ENCODE measurements at places on chromosomes 1 and 21.

- DNase-seq: no peak
Observed at GRCh38 chr1:91846007-91846638, 39.8 kb downstream of the TGFBR3 start.

GRCh38 chr1:116491700-116492357 is 79.0 kb downstream of the CD58 start:
- DNase-seq: no peak

GRCh38 chr1:205542367-205542766 is 37.9 kb downstream of the CDK18 start:
- DNase-seq: peak; percentile 85

- no peak for DNase-seq
Observed at GRCh38 chr21:26572702-26573381, at the start of gene CYYR1. TSS of gene CYYR1 (minus strand) at chr21:26573286. CDS start at chr21:26572940, 346 bp downstream.

- DNase-seq: no peak
Observed at GRCh38 chr1:213291526-213291925, 240.5 kb downstream of the RPS6KC1 start.

- DNase-seq: no peak
Observed at GRCh38 chr1:94265011-94265422, 27.6 kb upstream of the ARHGAP29 start.

GRCh38 chr1:6239950-6240768 is 3.8 kb upstream of the HES3 start:
- DNase-seq: no peak

GRCh38 chr1:22870201-22870871 is 102.3 kb downstream of the LACTBL1 start:
- DNase-seq: peak; percentile 45

DNA sequence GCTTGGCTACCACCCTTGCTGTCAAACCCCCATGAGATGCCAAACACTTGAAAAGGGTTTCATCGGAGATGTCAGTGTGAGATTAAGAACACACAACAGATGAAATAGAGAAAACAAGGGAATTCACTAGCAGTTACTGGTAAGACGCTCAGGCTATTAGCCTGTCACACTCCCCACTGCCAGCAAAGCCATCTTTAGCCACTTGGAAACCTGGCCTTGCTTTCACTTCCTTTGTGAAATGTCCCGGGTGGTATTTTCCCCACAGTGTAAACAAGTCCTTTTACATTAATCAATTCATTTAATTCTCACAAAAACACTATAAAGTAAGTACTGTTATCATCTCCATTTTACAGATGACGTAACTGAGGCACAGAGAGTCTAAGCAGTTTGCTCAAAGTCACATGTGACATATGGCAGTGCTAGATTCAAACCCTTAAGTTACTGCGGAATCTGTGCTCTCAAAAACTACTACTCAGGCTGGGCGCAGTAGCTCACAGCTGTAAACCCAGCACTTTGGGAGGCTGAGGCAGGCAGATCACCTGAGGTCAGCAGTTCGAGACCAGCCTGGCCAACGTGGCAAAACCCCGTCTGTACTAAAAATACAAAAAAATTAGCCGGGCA is 32.7 kb upstream of the KHDRBS1 start:
- DNase-seq: no peak

DNA sequence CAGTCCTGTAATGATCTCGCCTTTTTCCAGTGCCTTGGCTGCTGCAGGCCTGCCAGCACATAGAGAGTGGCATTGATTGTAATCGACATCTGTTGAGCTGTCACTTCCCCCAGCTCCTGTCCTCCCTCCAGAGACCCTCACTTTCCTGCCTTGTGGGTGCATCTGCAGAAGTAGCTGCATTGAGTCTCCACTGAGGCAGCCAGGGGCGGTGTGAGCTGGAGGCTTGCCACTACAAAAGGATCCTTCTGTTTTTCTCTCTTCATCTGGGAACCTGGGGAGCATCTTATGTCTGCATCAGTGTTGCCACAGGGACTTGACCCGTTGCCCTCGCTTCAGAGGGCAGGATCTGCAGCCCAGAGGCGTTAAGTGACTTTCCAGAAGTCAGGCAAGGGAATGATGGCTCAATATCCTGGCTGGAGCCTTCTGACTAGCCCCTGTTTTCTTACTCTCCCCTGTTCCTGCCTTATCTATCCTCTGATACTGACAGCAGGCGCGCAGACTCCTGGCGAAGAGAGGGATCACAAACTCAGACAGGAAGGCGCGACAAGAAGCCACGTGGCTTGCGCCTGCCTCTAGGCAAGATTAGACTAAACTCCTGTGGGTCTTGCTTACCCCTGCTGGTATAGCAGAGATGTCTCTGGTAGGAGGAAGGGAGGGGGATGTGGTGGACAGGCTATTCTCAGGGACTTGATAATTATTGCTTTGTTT is 13.3 kb upstream of the FMOD start:
- peak; percentile 91 for DNase-seq

DNA sequence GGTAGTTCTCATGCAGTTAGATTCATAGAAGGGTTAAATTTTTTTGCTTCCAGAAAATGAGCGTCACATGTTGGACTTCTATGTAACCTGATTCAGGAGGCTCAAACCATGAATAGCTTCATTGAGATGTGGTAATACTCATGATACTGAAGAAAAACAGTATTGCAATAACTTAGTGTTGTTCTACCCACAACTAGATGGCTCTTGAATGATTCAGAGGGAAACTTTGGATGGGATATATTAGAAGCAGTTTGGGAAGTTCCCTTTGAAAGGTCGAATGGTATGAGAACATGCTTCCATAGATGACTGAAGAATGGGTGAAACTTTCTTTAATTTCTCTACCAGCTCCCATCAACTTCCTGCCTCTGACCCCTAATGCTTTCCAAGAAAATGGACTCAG is 211.7 kb upstream of the PTGFR start:
- no peak for DNase-seq

DNA sequence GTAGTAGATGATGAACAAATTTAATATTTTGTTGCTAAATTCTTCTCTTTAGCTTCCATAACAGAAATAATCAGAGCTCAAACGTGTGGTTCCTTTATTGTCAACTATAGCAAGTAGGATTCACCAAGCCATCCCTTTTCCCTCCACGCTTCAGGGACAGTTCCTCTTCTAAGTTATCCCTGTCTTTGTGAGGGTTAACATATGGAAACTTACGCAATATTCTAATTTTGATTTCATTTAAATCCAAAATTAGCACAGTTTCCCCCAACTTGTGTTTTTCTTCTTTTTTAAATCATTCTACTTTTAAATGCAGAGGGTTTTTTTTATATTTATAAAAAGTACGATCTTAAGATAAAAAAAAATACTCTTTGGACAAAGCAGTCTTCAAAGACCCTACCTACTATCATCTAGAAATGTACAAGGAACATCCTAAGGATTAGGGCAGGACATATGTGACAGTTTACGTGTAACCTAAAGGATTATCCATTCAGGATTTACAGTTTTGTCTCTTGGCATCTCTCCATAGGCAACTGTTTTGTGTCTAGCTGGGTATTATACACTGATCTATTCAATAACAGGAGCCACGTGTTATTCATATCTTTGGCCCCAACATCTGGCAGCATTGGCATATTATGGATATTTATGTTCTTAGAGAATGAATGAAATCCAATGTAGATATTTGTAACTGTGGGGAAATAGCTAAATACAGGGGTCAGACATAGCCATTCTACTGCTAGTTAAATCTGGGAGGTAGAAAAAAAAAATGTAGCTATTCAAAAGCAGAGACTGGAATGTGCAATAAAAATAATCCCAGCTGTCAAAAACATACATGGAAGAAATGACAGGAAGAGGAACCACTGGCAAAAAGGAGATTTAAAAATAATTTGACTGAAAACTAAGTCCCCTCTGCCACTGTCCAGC is 272.9 kb downstream of the NEGR1 start:
- no peak for DNase-seq

DNA sequence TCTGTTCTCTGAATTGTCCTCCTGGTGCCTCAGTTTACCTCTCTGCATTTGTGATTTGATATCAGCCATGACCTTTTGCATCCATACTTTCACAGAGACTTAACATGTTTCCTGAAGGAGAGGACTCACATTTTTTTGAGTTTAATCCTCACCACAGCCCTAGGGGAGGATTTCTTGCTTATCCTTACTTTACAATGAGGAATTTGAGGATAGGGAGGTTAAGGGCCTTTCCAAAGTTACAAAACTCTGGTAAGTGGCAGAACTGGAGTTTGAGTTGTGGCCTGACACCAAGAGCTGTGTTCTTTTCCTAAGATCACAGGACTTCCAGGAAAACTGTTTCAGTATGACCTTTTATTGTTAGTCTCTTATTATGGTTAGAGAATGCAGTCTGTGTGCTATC is 34.2 kb downstream of the TNFRSF8 start:
- no peak for DNase-seq

DNA sequence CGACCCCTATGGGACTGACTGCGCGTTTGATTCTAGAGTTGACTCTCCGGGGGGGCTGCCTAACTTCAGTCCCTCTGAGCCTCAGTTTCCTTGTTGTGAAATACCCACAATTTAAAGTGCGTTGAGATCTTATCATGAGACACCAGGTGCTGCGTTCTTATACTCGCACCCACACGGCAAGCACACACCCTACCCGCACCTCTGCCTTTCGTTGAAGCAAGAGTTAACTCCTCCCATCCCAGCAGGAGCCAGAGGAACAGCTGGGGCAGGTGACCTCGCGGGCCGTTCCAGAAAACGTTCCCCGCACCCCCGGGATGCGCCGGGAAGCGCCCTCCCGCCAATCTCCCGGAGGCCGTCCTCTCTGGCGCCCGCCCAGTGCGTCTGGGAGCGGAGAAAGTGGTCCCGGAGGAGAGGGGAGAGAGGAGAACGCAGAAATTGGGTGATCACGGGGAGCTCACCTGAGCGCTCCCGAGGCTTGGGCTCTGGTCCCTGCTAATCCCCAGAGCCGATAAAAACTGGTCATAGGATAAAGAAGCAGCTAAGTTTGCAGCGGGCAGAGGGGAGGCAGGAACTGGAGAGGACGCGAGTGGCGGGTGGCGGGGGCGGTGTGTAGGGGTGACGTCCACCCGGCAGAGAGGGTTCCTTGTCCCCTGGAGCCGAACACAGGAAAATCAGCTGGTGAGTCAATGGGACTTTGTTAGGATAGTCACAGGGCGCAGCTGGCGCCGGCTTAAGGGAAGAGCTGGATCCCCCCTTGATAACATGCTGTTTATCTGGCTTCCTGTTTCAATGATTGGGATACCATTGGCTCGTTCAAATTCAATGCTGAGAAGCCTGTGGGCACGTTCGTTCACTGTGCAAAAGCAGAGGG is 869 bp downstream of the NAV1 start:
- DNase-seq: peak; percentile 93
